ENCODE measurements at places on chromosomes 16 and 17.
A peak's percentile ranks its signal among the peaks of the same experiment; 100 is the strongest.

- DNase-seq = no peak
These were observed 268.9 kb downstream of the NTN1 start for GRCh38 chr17:9290226-9290613.

- no peak for DNase-seq
These were observed 161.5 kb upstream of the ZKSCAN2 start for GRCh38 chr16:25419153-25419552.

- DNase-seq = no peak
These were observed 24.3 kb downstream of the STAT3 start for GRCh38 chr17:42363767-42364585.

GRCh38 chr17:38704606-38705522, at the start of gene MLLT6:
MLLT6 (plus strand) TSS chr17:38705273; CDS start chr17:38705633, 360 bp downstream.
- DNase-seq = peak; percentile 74

DNA sequence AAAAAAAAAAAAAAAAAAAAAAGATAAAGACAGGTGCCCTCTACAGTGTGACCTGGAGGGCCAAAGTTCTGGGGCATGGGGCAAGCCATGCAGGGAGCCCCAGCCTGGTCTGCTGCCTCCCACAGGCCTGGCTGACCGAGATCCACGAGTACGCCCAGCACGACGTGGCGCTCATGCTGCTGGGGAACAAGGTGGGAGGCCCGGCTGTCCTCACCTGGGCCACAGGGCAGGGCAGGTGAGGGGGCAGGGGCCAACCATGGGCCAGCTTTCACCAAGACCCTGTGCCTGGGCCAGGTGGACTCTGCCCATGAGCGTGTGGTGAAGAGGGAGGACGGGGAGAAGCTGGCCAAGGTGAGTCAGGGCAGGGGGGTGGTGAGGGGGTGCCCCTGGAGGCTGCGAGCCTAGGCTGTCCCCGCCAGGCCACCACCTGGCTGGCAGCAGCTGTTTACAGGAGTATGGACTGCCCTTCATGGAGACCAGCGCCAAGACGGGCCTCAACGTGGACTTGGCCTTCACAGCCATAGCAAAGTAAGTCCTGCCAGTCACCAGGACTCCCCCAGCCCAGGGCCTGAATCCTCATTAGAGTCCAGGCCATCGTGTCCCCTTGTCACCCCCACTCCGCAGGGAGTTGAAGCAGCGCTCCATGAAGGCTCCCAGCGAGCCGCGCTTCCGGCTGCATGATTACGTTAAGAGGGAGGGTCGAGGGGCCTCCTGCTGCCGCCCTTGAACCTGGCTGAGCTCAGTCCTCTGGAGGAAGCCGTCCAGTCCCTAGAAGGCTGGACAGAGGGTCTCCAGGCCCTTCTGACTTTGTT, 2.7 kb upstream of the TRAF7 start:
- DNase-seq = no peak

DNA sequence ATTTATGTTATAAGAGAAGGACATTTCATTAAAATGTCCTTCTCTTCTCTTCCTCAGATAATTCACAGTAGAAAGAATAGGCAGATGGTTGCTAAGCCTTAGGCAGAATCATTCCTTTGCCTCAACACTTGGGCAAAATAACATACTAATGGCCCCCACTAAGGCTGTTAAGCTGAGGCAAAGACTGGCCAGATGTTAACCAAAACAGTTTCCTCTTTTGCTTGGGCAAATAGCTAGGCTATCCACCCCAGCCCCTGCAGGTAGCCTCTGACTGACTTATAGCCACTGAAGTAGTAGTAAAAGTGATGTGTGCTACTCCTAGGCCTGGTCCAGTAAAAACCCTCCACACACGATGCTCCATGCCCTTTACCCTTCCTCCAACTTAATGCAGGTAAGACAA, 55.2 kb downstream of the SPAG9 start:
- DNase-seq = no peak

DNA sequence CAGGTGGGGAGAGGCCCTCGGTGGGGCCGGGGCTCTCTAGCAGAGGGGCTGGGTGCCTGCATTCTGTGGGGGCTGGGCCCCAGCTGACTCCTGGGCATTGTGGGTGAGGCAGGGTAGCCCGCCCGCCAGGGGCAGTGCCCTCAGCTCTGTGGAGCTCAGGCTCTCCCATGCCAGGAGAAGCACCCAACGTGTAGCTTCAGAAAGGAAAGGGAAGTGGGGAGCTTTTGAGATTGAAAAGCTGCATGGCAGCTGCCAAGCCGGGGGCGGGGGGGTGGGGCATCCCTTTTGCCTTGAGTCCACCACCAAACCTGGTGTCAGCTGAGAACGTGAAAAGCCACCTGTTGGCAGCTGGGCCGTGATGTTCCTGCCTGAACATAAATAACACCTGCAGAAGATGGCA, 192.1 kb upstream of the CIBAR2 start:
- DNase-seq = no peak

- DNase-seq = peak; percentile 8
These were observed 35.9 kb downstream of the ABCA10 start for GRCh38 chr17:69192754-69193153.

DNA sequence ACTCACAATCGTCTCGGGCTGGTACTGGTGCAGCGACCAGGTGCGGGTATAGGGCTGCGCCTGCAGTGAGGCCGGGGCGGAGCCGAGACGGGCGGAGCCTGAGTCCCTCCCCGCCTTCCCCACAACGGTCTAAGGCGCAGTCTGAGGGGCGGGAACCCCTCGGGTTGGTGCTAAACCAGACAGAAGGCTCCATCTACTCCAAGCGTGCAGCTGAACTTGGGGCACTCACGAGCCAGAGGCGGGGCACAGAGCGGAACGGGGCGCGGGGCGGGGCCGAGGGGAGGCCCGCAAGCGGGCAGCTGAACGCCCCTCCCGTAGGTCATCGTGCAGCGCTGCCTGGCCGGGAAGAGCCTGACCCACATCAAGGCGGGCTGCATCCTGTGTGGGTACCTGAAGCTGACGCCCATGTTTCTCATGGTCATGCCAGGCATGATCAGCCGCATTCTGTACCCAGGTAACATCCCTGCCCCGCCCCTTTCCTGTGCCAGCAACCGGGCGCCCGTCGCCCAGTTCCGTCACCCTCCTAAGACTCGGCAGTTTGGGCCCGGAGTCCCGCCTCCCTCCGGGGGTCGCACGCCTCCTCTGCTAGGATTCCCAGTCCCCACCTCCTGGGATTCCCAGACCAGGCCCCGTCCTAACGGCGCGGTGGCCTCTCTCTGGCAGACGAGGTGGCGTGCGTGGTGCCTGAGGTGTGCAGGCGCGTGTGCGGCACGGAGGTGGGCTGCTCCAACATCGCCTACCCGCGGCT, 5.0 kb downstream of the SLC5A2 start:
- DNase-seq = peak; percentile 65

- DNase-seq = no peak
These were observed 5.2 kb downstream of the SLFN11 start for GRCh38 chr17:35368081-35368830.

- no peak for DNase-seq
These were observed 190.0 kb downstream of the C16orf95 start for GRCh38 chr16:87127061-87127765.

- no peak for DNase-seq
These were observed 9.1 kb upstream of the DUXB start for GRCh38 chr16:75710344-75710743.

- no peak for DNase-seq
These were observed 177.1 kb upstream of the WSCD1 start for GRCh38 chr17:5892921-5893675.

- no peak for DNase-seq
These were observed 207.0 kb upstream of the COX10 start for GRCh38 chr17:13862346-13862745.

DNA sequence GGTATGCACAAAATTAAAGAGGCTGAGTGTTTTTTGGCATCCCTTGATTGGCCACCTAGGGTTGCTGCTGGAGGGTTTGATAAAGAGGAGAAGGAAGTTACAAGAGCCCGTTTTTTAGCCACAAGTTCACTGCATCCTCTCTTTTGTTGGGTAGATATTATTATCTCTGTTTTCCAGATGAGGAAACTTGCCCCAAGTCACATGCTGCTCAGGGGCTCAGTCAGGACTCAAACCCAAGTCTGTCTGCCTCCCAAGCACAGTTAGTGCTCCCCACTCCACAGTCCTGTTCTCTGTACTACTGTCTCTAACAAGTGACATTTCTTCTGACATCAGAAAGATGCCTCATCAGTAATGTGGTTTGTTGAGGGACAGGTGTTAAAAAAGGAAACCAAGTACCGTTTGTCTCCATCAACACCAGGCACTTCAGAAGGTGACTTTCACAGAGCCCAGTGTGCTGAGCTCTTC, 1.4 kb downstream of the NT5M start:
- no peak for DNase-seq

- DNase-seq = no peak
These were observed 145.0 kb downstream of the RAB11FIP4 start for GRCh38 chr17:31536451-31536850.

GRCh38 chr17:73069841-73070240, 22.6 kb downstream of the SLC39A11 start:
- DNase-seq = no peak

GRCh38 chr16:49000594-49000993, 281.0 kb downstream of the CBLN1 start:
- peak; percentile 18 for DNase-seq

DNA sequence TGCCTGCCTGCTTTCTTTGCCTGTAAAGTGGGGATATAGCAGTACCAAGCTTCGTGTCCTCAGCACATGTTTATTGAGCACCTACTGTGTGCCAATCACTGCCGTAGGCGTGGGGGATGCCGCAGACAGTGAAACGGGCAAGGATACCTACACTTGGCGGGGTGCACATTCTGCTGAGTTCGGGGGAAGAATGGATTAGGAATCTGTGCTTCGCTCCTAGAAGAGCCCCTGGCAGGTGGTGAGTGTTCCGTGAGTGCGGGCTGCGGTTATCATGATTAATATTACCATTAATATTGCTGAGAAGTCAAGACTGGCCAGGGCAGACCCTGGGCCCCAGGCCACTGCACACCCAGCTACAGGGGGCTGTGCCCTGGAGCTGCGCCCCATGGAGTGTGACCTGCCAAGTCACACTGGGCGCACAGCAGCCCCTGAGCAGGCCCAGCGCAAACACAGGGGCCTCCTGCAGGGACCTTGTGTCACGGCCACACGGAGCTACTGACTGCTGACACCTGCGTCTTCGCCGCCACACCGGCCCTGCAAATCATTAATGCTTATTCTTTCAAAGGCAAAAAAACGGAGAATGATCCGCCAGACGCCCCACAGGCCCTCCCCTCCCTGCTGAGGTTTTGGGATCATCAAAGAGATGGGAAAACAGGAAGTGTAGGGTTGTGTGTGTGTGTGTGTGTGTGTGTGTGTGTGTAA, 213.4 kb upstream of the GSE1 start:
- DNase-seq = no peak

GRCh38 chr16:66668777-66669444, 27.6 kb downstream of the CMTM4 start:
- no peak for DNase-seq

DNA sequence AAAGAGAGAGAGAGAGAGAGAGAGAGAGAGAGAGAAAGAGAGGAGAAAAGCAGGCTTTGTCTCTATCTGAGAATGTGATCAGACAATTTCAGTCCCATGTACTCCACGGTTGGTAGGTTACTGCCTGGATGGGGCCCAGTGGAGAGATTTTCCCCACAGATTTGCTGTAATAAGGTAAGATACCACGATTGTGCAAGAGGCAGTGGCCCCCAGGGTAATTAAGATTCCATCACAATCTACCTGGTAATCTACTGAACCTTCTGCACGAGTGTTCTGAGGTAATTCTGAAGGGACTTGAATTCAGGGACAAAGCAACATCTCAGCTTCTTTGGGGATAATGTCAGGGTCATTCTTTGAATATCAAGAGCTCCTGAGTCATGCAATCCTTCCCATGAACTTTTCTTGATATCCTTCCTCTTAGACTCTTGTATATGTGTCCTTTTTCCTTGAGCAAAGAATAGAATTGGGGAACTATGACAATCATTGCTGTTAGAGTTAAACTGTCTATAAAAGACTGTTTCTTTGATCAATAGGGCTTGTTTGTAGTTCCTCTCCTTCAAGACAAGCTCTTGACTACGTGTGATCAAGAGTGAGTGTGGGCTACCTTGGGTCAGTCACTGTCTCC, 306.6 kb downstream of the MAF start:
- DNase-seq = no peak

GRCh38 chr17:40551879-40552768, 13.1 kb downstream of the CCR7 start:
- DNase-seq = no peak

GRCh38 chr17:64240261-64240740, 22.8 kb downstream of the TEX2 start:
- DNase-seq = no peak

GRCh38 chr16:19822533-19822932, 62.1 kb downstream of the GPRC5B start:
- DNase-seq = no peak

GRCh38 chr17:44807093-44807816, 22.8 kb downstream of the GJC1 start:
- DNase-seq = no peak

DNA sequence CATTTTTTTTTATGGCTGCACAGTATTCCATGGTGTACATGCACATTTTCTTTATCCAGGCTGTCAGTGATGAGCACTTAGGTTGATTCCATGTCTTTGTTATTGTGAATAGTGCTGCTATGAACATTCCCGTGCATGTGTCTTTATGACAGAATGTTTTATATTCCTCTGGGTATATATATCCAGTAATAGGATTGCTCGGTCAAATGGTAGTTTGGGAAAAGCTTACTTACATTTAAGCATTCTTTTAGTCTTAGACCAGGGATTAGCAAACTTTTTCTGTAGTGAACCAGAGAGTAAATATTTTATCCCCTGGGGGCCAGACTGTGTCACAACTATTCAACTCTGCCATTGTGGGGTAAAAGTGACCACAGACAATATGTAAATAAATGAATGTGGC, 40.2 kb downstream of the MED13 start:
- no peak for DNase-seq

DNA sequence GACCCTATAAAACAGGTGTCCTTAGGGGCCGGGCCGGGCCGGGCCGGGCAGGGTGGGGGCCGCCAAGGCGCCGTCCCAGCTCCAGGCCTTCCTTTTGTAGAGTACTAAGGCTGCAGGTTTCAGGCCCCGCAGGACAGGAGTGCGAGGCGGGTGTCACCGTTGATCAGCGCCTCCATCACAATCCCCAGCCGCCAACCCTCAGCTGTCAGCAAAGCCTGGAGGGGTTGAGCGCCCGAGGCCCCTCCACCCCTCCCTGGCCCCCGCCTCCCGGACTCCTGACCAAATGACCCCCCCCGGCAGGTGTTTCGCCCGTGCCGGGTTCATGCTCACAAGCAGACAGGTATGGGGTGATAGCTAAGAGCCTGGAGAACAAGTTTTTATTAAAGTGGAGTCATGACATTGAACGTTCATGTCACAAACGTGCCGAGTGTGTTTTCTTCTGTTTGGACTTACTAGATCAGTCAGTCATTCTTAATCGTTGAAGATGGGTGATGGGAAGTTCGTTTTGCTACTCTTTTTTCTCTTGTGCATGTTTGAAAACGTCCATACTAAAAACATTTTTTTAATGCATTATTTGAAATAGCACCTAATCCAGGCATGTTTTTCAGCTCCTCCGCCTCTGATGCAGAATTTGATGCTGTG, 534 bp downstream of the ARL2BP start:
- DNase-seq = peak; percentile 42

- DNase-seq = no peak
These were observed 895 bp downstream of the ANKRD40CL start for GRCh38 chr17:50766222-50767023.

Measured in RWPE1 (cell line).